Stimulated activated CD8-positive, alpha-beta memory T cell treated with anti-CD3 and anti-CD28 coated beads, Interleukin-15, amount 100 ng/mL, for 4 hours (primary cell): ENCODE measurements at places on chromosomes 2 and 18.

GRCh38 chr18:28177828-28178635 lies 1.1 kb upstream of the CDH2 start:
- no peak for DNase-seq

DNA sequence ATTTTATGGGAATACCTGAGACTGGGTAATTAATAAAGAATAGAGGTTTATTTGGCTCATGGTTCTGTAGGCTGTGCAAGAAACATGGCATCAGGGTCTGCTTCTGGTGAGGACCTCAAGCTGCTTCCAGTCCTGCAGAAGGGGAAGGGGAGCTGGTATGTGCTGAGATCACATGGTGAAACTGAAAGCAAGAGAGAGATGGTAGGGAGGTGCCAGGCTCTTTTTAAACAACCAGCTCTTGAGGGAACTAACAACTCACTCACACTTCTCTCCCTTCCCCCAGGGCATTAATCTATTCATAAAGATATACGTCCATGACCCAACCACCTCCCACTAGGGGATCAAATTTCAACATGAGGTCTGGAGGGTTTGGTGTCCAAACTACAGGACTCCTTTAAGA lies 40.1 kb downstream of the AGPS start:
- no peak for DNase-seq

DNA sequence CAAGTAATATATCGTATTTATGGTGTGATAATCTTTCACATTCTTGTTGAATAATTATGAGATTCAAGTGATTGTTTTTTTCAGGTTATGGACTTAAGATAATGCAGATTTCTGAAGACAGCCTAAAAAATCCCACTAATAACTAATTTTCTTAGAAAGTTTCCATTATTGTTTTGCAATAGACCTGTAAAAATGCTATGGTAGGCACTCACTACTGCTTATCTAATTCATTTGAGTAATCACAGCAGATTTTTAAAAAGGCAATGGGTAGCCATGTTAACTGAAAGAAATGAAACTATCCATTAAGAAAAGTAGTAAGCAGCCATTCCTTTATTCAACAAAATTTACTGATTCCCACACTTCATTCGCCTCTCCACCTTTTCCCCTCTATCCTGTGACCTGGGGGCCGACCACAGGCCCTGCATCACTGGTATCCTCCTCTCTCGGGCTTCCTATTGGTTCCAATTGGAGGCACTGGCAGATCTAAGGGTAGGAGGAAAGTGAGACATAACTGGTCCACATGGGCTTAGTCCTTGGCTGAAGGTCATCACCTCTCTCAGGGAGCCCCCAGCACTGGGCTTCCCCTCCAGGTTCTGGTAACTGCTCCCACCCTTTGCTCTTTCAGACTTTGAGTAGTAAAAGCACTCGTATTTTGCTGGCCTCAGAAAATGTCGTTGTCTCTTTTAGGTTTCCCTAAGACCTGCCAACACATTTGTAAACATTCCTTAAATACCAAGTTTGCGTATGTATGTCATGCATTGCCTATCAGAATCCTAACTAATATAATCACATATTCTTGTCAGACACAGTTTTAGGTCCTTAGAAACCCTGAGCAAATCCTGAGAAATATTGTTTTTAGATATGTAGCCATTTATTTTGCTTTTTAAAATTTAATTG lies 18.5 kb downstream of the RBMS1 start:
- DNase-seq = no peak

DNA sequence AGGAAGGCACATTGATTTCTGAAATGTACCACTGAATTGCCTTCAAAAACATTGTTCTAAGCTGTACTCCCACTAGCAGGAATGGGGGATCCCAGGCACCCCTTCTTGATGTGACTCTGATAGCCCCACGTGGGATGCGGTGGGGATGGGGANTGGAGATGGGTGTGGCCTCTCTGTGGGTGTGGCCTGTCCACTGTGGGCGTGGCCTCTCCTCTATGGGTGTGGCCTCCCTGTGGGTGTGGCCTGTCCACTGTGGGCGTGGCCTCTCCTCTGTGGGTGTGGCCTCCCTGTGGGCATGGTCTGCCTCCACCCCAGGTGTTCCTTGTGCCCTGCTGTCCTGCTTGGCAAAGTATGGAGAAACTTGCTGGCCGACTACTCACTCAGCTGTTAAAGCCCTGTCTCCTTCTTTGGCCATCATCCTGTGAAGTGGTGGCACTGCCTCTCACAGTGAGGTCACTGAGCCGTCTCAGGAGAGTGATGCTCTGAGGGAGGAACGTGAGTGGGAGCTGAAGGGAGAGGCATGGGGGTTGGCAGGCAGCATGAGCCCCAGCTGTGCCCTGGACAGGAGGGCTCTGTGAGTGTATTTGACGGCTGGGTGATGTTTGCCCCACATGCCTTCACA lies 6.7 kb upstream of the PARD6G start:
- no peak for DNase-seq

GRCh38 chr2:143513081-143513480 lies 383.9 kb downstream of the ARHGAP15 start:
- DNase-seq = no peak

DNA sequence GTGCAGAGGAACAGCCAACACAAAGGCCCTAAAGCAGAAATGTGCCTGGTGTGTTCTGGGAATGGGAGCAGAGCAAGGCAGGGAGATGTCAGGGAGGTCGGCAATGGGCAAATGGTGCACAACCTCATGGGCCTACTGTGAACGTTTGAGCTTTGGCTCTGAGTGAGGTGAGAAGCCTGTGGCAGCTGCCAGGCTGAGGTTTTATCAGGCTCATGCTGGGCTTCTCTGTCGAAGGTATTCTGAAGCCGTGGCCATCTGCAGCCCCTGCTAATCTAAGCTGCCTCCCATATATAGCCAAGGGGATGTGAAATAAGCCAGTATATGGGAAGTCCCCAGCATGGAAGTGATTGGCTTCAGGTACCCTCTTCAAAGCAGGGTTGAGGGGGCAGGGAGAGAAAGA lies 193.3 kb downstream of the SLC4A3 start:
- no peak for DNase-seq

DNA sequence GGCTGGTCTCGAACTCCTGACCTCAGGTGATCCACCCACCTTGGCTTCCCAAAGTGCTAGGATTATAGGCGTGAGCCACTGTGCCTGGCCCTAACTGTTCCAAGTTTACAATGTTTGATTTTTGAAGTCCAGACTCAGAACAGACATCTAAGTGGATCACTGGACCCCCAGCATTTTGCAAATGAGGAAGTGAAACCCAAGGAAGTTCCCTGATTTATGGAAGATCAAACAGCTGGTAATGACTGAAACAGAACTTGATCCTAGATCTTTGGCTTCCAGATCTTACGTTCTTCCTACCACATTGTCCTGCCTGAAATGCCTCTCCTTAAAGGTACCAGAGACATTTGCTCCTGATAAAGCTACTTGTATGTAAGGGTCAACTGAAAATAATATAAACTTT lies 58.3 kb upstream of the NCOA1 start:
- no peak for DNase-seq

GRCh38 chr2:25816249-25816648 lies 62.0 kb downstream of the ASXL2 start:
- DNase-seq = no peak

- no peak for DNase-seq
Measured at GRCh38 chr18:49728542-49728941, 84.8 kb downstream of the ACAA2 start.

- DNase-seq = no peak
Measured at GRCh38 chr18:49618742-49619681, 57.2 kb downstream of the LIPG start.
